ENCODE measurements at places on chromosomes 6 and 20. TPM values are rescaled to one million over a fixed set of nuclear protein-coding genes. Genes with fewer than 3 reads are reported as not detected.

MAP3K7 gene
- total RNA-seq = 25.8 TPM

GSTA2 gene
- not detected for total RNA-seq

FAM162B gene
- 2.7 TPM for total RNA-seq

TUBB gene
- 233 TPM for total RNA-seq

SLC4A11 gene
- 1.0 TPM for total RNA-seq

DNA sequence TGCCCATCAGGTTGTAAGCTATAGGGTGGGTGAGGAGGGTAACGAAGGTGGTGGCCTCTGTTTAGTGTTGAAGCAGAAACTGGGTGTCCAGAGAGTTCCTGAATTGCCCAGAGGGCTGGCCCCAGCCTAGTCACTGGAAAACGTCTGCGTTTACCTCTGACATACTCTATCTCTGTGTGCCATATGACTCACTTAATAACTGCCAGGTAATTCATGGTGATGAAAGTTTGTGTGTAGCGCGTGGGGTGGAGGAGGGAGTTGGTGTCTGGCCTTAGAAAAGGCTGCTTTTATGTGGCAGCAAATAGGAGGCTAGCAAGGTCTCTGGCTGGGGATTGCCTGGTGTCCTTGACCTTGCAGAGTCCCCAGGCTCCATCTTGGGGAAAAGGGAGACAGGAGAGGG, 47.3 kb downstream of the SLC35D3 start:
- no peaks in the 10 kb centered on the region for H3K27me3 ChIP-seq
- no peak overlapping the region for H3K4me3 ChIP-seq
- DNase-seq = peak; percentile 39
- H3K27ac ChIP-seq = no peak overlapping the region
- no peaks in the 10 kb centered on the region for H3K36me3 ChIP-seq
- H3K4me1 ChIP-seq = peaks cover 4% of the 10 kb centered on the region

DNA sequence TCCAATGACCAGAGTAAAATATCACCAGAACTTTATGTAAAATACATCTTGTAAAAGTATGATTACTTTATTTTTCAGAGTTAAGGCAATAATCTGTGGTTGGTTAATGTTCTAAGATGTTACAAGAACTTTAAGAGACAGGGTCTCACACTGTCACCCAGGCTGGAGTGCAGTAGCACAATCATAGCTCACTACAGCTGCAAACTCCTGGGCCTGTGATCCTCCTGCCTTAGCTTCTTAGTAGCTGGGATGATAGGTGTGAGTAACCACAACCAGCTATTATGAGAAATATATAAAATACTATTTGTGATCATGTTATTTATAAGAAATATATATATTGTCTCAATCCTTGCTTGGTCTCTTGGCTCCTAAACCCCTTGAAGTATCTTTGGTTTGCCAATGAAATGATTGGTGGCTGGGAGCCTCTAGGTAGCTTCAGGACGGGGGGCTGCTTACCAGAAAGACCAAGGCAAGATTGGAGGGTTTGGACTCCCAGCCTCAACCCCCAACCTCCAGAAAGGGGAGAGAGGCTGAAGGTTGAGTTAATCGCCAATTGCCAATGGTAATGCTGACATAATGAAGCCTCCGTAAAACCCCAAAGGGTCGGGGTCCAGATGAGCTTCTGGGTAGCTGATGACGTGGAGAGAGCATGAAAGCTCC, 15.4 kb downstream of the SOD2 start:
- H3K4me1 ChIP-seq = peaks cover 6% of the 10 kb centered on the region
- no peaks in the 10 kb centered on the region for H3K27me3 ChIP-seq
- DNase-seq = no peak
- H3K27ac ChIP-seq = no peak overlapping the region
- H3K4me3 ChIP-seq = no peak overlapping the region

- H3K4me1 ChIP-seq = peaks cover 70% of the 10 kb centered on the region
- no peak overlapping the region for H3K4me3 ChIP-seq
- H3K36me3 ChIP-seq = no peaks in the 10 kb centered on the region
- no peak overlapping the region for H3K27ac ChIP-seq
Measured at GRCh38 chr20:19913927-19914614, 103.1 kb upstream of the NAA20 start.

DNA sequence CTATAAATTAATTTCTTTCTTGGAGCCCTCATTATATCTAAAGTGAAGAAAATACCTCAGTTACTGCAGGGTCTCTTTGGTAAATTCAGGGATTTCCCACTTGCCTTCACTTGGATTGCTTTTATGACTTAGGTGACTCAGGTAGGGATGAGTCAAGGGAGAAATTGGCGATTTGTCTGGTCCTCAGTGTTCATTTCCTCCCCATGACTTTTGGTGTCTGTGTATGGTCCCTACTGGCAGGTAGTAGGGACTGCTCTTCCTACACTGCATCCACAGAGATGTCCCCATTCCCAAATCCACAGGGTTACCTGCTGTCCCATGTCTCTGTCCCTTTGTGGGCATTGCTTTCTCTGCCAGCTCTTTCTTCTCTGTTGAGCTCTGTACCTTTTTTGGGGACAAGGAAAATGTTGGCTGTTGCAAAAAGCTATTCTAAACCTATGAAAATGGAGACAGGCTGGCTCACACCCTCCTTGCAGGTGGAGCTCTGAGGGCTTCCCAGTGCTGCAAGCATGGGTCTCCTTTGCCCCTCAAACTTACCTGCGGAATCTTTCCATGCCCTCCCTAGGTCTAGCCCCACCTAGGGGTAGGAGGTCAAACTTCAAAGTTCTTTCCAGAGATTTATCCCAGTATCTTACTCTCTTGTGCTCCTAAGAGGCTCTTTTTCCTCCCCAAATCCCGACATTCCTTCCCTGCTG, 211.9 kb downstream of the ZNF217 start:
- H3K27me3 ChIP-seq = no peaks in the 10 kb centered on the region
- no peaks in the 10 kb centered on the region for H3K4me1 ChIP-seq
- H3K36me3 ChIP-seq = no peaks in the 10 kb centered on the region
- peak overlapping the region; percentile 45 for H3K27ac ChIP-seq
- no peak overlapping the region for H3K4me3 ChIP-seq
- DNase-seq = no peak

- H3K27me3 ChIP-seq = no peaks in the 10 kb centered on the region
- H3K4me1 ChIP-seq = no peaks in the 10 kb centered on the region
- H3K36me3 ChIP-seq = no peaks in the 10 kb centered on the region
- DNase-seq = no peak
- H3K27ac ChIP-seq = no peak overlapping the region
Measured at GRCh38 chr6:80181352-80182081, 75.0 kb downstream of the BCKDHB start.

DNA sequence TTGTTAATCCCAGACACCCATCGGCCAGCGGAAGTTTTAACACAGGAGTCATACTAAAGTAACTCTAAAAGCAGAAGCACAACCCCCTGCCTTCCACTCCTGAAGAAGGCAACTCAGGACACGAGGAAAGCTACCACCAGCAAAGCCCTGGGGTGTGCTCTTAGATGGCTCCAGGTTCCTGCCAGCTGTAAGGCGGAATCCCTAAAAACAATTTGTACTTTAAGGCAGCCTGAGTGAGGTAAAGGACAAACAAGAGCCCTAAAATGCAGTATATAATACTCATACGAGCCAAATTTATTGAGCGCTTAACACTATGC, 8.7 kb downstream of the NDRG3 start:
- no peaks in the 10 kb centered on the region for H3K36me3 ChIP-seq
- no peak for DNase-seq
- no peak overlapping the region for H3K4me3 ChIP-seq
- H3K4me1 ChIP-seq = peaks cover 28% of the 10 kb centered on the region
- no peak overlapping the region for H3K27ac ChIP-seq

DNA sequence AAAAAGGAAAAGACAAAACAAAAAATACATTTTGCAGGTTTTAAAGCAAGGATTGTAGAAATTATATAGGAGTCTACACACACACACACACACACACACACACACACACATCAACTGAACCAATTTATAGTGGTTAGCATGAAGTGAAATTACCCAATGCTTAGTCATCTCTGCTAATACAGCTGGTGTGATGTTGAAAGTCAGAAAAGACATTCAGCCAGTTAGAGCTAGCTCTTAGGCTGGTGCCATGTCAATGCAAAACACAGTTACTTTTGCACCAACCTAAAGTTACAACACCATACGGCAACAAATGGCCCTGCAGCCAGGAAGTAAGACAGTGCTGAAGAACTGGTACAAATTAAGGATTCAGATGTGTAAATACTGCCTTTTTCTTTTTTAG, 15.2 kb downstream of the FAM210B start:
- H3K27me3 ChIP-seq = no peaks in the 10 kb centered on the region
- DNase-seq = no peak
- no peak overlapping the region for H3K27ac ChIP-seq
- H3K36me3 ChIP-seq = peaks cover 12% of the 10 kb centered on the region

DNA sequence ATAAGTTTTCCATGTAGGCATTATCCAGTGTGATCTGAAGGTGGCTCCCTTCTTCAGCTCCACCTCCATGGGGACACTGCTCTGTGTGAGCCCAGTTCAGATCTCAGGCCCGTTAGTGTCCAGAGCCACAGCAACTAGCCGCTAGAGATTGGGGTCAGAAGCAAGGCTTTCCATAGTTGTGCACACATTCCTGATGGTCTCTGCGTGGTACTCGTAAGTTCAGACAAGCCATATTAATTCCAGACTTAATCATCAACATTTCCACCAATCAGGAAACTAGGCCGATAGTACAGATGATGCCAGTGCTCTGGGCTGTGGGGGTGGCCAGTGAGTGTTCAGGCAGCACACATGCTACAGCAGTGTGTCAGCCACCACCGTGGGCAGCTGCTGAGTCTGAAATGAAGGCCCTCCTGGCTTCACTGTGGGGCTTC, 17.5 kb upstream of the SYNCRIP start:
- H3K27me3 ChIP-seq = no peaks in the 10 kb centered on the region
- no peak for DNase-seq
- no peak overlapping the region for H3K4me3 ChIP-seq
- H3K27ac ChIP-seq = no peak overlapping the region
- H3K36me3 ChIP-seq = no peaks in the 10 kb centered on the region

DNA sequence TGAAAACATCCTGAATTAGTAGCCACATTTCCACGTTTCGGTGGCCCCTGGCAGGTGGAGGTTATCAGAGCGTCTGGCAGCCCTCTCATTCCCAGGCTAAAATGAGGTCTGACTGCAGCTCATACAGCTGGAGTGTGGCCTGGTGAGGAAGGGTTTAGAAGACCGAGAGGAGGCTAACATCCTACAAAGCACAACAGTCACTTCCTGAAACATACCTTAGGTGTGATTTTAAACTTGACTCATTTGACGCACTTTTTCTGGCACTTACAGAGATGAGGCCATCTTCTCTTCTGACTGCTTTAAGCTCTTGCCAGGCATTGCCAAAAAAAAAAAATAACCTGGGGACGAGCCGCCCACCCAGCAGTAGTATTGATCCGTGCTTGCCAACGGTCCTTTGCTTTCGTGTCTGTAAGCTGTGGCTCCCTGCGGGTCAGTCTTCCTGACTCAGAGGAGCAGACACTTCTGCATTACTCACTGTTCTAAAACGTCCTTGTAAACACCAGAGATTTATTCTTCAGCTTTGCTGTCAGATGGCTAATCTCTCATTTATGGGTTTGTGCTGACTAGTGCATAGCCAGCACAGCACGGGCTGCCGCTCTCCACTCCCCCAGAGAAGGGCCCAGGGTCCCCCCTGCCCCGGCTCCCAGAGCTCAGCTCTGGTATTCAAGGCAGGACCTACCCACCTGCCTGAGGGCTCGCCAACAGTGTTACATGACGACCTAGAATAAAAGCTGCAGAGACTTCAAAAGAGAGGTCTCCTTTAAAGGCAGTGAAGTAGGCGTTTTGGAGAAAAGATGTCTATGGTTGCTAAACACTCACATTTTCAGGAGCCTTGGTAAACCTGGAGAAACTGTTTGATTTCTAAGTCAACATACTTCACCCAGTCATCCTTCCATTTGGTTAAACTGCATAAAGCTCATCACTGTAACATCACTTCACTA, 78.5 kb upstream of the FRMD1 start:
- H3K27me3 ChIP-seq = peaks cover 26% of the 10 kb centered on the region
- no peaks in the 10 kb centered on the region for H3K36me3 ChIP-seq
- H3K27ac ChIP-seq = no peak overlapping the region
- DNase-seq = peak; percentile 12
